ENCODE measurements at places on chromosomes 3 and 15. TPM values are rescaled to one million over a fixed set of nuclear protein-coding genes. Genes with fewer than 3 reads are reported as not detected.

Gene PTH1R
- 0.18 TPM for total RNA-seq

Gene VIPR1
- 1.8 TPM for total RNA-seq

Gene RRP9
- total RNA-seq = 28.9 TPM

Gene GPR176
- total RNA-seq = 57.8 TPM

Gene TAGLN3
- not detected for total RNA-seq

Gene CFAP44
- 2.6 TPM for total RNA-seq

Gene KIF7
- 9.5 TPM for total RNA-seq

Gene GABRA5
- total RNA-seq = not detected

Gene SEMA7A
- 2.0 TPM for total RNA-seq

Gene C3orf80
- total RNA-seq = 0.09 TPM

Gene FEZF2
- not detected for total RNA-seq

Gene LSMEM2
- total RNA-seq = not detected

Gene CCR8
- total RNA-seq = not detected

Gene NAALADL2
- total RNA-seq = 2.9 TPM

Gene MYH15
- 0.19 TPM for total RNA-seq

Gene DNAH12
- under 0.01 TPM for total RNA-seq

Measured in endothelial cell of coronary artery (primary cell).